Brain (organoid and tissue), 16 donors: ENCODE measurements at places on chromosomes 6 and 20. TPM values are rescaled to one million over a fixed set of nuclear protein-coding genes. Genes with fewer than 3 reads are reported as not detected.

- DNase-seq: no peak
These were observed 20.7 kb downstream of the RIPK1 start for GRCh38 chr6:3088968-3089367.

DNA sequence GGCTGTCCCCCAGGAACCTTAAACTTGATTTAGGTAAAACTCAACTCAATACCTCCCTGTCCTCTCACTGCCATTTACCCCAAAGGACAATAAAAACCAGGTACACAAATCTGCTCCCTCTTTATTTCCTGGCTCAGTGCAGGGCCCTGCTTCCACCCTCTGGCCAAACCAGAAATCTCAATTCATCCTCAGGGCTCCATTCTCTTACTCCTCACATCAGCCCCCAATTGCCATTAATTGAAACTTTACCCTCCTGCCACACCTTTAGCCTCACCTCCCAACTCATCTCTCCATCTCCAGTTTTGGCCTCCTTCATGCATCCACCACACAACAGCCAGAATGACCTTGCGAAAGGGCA is 10.5 kb downstream of the ZBTB2 start:
- no peak for DNase-seq

- no peak for DNase-seq
These were observed 55.3 kb downstream of the STK4 start for GRCh38 chr20:45021631-45022030.

DNA sequence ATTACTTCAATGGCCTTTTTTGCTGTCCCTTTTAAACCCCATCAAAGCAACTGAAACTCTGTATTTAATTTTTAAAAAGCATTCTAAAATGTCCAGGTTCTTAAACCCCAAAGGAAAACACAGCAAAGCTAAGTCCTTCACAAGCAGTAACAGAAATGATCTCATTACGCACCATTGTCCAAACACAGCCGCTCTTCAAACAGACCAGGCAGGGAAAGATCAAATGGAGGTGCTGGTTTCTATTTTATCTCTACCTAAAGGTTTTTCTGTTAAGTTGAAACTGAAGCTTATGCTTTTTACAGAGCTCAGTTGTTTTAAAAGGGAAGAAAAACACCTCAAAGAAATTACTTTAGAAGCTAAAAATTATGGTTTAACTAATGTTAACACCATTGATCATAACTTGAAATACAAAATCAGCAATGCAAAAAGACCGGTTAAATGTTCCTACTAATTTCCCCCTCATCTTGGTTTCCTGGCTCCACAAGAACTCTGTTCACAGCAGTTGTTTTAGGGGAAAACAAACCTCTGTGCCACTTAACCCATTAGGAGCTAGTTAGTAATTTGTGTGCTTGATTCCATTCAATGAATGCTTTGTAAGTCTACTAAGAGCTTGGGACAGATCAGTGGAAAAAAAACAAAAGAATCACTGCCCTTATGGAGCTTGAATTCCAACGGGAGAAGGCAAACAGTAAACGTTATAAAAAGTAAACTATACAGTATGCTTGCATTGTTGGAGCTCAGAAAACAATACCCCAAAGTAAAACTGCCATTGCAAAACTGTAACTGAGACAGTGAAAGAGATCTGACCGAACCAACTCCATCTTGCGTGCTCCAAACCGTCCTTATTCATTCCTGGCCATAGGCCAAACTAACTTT is 87.4 kb downstream of the CD24 start:
- no peak for DNase-seq

DNA sequence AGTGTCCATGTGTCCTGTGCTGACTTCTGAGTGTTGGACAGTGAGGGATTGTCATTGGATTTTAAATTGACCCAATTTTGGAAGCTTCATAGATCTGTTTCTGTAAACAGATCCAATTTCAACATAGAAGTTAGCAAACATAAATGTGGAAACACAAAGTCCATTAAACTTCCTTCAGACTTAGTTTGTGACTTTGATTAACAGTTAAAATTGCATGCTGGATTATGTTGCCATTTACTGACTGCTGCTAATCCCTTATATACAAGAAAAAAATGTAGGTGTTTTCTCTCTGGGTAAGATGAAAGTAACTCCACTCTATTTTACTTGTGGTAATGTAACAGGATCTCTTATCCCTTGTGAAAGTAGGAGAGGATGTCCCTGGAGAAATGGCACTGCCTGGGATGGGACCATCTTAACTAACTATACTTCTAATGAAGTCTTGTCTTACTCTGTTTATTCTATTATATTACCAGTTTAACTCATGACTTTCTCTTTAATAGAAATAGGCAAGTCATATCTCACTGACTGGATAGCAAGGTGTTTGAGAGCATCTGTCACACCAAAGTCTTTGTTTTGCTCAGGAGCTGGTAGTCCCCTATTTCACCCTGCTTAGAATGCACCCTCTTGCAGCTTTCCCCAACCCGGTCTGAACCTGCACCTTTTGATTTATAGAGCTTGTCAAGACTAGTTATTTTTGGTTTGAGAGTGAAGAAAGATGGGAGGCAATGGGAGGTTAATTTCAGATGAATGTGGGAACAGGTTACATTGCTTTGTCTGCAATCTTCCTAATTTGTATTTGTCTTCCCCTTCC is 7.2 kb downstream of the TPX2 start:
- DNase-seq: no peak

- no peak for DNase-seq
These were observed 12.7 kb downstream of the IGF2R start for GRCh38 chr6:159981403-159982245.

GRCh38 chr6:148513145-148514071 is 170.8 kb downstream of the SASH1 start:
- no peak for DNase-seq

DNA sequence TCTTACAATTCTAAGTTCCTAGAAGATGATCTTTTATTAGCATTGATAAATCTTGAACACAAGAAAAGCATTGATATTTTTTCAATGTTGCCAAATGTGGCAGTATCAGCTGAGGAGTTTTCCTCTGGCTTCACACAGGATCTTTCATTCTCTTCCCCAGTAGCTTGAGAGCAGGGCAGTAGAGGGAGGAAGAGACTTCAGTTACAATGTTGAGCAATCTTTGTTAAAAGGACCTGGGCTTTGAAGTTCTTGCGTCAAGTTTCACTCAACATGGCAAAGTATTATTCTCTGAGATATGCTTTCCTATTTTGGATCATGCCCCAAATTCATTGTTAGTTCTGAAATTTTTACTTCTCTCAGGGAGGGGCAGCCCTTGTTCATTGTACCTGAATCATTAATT is 238.0 kb downstream of the COL12A1 start:
- no peak for DNase-seq

DNA sequence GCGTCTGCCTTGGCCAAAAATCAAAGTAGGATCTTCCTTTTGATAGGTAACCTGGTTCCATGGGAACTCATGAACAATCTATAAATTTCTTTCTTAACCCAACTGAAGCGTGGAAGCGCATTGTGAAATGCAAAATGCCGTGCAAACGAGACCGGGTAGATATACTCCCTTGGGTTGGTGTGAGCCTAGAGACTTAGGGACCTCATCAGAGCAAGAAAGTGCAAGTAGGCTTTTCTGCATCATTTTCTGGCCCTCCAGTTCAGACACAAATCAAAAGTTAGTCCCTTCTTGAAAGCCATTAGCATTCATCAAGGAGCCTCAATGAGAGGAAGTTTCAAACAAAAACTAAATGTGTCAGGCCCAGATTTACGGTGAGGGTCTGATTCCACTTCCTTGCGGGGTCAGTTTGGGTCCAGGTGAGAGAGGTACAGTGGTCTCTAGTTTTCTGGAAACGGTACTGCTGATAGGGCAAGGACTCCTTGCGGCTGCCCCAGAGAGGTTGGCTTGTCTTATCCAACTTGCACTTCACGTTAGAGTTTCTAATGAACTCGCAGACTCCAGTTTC is 5.3 kb upstream of the ZNF184 start:
- no peak for DNase-seq

Gene CYP21A2
- polyA plus RNA-seq: 0.66 TPM

- no peak for DNase-seq
These were observed 134.0 kb downstream of the SCML4 start for GRCh38 chr6:107689951-107690642.

DNA sequence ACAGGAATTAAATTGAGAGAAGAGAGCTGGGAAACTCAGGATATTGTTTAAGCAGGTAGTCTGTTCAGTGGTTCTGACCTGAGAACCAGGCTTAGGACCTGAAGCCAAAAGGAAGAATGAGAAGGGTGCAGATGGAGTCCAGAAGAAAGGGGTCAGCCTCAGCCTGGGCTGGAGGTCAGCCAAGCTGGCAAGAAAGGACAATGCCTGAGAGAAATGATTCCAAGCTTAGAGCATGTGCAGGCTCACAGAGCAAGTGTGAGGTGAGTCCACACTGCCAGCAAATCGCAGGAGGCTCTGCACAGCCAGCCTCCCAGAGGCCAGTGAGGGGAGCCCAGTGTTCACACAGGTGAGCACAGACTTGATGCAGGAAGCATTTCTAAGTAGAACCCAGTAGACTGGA is 47.3 kb downstream of the DAAM2 start:
- no peak for DNase-seq

DNA sequence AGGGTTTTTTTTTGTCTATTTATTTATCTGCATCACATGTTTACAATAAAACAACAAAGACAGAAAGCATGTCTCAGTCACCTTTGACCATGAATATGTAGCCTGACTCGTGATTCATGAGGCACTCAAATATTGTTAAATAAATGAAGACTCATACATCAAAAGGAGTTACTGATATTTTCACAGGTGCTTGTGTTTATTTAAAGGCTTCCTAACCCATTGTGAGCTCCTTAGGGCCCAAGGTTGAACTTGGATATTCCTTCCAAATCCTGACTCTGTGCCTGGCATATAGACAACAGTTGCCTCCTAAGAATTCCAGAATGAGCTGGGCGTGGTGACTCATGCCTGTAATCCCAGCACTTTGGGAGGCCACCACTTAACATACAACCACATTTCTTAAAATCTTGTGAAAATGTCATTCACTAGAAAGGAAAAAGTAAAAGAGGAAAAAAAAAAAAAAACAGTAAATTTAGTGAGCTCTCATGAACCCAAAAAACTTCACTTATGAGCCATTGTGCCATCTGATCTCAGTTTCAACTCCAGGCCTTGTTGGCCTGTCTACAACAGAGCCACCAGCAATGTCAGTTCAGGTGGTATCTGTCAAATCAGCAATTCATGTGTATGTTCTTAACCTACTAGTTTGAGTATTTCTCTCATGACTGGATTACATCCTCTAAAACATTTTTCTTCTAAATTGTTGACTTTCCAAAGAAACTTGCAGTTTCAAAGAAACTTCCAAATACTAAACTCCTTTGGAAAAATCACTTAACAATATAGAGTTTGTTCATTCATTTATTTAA is 162.7 kb upstream of the MARCKS start:
- no peak for DNase-seq

DNA sequence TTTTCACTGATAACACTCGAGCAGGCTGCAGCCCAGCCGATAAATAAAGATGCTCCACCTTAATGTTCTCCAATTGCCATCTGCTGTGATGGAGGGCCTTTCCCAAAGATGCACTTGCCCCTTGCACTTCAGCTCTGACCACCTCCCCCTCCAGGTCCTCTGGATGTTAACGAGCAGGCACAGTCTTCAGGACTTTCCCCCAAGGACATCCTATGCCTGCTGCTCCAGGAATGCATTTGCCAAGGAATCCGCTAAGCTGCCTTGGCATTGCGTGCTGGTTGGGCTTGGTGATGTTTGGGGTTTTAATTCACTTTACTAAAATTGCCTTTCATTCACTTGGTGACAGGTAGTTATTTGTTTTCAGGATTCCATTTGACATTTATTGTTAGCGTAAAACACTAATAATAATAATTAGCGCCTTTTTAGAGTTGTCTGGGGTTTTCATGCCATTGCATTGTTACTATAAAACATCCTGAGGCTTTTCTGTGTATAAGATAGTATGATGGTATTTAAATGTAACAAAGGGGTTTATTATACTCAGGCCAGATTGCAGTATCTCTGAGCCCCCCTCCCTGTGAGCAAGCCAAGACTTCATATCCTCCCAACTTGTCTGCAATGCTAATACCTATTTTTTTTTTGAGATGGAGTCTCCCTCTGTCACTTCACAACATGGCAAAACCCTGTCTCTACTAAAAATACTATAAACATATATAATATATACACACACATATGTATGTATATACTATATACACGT is 66.7 kb upstream of the TSHZ2 start:
- DNase-seq: peak; percentile 59

DNA sequence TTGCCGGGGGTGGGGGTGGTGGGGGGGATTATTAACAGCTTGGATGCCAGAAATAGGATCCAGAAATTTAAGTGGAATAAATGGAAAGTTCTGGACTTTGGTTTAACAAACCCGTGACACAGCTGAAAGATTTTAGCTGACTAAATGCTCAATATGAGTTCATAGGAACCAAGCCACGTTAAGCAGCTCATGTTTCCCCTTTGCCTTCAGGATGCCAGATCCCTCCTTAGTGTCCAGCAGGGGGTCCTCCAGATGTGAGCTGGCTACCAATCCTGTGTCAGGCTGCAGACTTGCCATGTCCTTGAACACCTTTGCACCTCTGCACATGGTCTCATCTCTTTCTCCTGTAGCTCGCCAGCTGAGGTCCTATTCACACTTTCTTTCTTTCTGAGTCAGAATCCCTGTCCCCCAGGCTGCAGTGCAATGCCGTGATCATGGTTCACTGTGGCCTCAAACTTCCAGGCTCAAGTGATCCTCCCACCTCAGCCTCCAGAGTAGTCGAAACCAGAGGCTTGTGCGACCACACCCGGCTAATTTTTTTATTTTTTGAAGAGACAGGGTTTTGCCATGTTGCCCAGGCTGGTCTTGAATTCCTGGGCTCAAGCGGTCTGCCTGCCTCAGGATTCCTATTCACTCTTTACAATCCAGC is 133.3 kb upstream of the ARMC2 start:
- DNase-seq: no peak

DNA sequence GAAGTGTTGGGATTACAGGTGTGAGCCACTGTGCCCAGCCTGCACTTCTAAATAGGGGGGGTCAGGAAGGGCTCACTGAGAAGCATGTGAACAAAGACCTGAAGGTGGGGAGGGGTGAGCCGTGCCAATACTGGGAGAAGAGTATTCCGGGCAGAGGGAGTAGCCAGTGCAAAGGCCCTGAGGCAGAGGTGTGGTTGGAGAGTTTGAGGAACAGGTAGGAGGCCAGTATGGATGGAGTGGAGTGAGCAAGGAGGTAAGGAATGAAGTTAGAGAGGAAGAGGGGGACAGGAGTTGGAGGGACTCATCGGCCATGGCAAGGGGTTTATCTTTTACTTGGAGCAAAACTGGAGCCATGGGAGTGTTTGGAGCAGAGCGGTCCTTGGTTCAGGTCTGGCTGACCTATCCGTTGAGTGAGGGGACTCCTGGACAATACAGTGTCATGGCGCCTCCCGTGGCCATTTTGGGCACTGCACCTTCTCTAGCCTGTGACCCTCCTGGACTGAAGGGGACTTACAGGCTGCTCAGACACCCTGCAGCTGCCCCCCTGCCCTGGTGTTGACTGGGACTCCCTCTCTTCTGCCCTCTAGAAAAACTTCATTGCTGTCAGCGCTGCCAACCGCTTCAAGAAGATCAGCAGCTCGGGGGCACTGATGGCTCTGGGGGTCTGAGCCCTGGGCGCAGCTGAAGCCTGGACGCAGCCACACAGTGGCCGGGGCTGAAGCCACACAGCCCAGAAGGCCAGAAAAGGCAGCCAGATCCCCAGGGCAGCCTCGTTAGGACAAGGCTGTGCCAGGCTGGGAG is 12.1 kb downstream of the FOXS1 start:
- DNase-seq: no peak

GRCh38 chr6:31270788-31271640 is 878 bp downstream of the HLA-C start:
- DNase-seq: no peak
